Dermis blood vessel endothelial cell (primary cell): ENCODE measurements at places on chromosomes 4 and X. TPM values are rescaled to one million over a fixed set of nuclear protein-coding genes. Genes with fewer than 3 reads are reported as not detected.

The USP17L10 gene
- not detected in 2 replicates for total RNA-seq

GRCh38 chr4:164846566-164846965 lies 30.4 kb upstream of the APELA start:
- DNase-seq: no peak

The TMEM164 gene
- 17.2 and 23.5 TPM in 2 replicates for total RNA-seq

- DNase-seq: no peak
Observed at GRCh38 chrX:31540313-31540712, 468.5 kb upstream of the FTHL17 start.

- no peak for DNase-seq
Observed at GRCh38 chr4:147787204-147787603, 55.3 kb downstream of the ARHGAP10 start.

DNA sequence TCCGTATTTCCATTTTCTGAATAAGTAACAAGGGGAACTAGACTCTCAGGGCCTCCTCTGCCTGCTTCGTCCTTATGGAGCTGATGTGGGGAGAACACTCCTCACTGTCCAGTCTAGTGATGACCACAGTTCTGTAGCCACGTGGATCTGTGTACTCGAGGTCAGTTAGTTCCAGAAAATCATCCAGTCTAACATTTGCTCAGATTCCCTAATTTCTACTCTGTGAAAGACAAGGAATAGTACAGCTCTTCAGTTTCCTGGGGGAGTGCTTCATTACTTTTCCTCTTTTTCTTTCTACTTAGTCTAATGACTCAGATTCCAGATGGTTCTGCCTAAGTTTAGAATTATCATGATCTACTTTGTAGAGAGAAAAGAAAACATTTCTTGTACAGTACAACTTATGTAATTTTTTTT lies 82.6 kb downstream of the SORBS2 start:
- DNase-seq: no peak

GRCh38 chr4:1615786-1616556 lies 68.1 kb downstream of the FAM53A start:
- DNase-seq: no peak

The ARX gene
- total RNA-seq: not detected in 2 replicates

The UGT2A1 gene
- under 0.01 and 0.05 TPM in 2 replicates for total RNA-seq

GRCh38 chrX:79133904-79134303 lies 10.6 kb upstream of the GPR174 start:
- DNase-seq: no peak
